NCI-H1694 treated with DMSO at 0.1 percent for 48 hours (cell line): ENCODE measurements at places on chromosomes 3 and 15.

- DNase-seq, result no peak
Measured at GRCh38 chr3:196969134-196969659, 564 bp upstream of the PIGZ start.

- no peak for DNase-seq
Measured at GRCh38 chr3:194395778-194396538, 3.1 kb downstream of the GP5 start.

GRCh38 chr3:81592101-81592500, 169.3 kb downstream of the GBE1 start:
- no peak for DNase-seq

DNA sequence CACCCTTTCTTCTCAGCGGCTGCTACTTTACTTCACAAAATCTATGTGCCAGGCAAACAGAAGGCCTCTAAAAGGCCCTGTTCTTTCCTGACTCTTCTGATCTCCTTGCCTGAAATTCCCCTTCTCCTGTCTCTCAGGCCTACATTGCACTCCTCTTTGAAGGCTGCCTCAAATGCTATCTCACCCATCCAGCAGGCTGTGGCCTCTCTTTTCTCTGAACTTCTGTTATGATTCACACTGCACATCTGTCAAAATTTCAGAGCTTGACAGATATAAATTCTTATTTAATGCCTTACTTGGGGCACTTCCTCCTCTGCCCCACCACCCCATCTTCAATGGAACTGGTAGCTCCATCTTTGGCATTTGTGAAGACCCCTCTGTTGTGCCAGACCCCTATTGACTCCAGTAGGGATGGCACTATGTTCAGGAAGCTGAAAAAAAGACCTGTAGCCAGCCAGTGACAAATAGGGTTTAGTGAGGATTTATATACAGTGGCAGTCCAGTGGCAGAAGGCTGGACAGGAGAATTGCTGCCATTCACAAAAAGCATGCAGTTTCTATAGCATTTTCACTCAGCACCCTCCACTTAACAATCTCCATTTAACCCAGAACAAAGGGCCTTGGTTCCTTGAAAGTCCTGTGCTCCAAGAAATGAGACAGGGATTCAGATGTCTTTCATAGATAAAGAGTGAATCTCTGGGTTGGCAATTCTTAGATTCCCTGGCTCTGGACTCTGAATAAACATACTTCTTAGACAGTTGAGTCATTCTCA, 415.8 kb upstream of the GRM7 start:
- no peak for DNase-seq

GRCh38 chr3:45272828-45273470, 46.9 kb upstream of the TMEM158 start:
- no peak for DNase-seq

DNA sequence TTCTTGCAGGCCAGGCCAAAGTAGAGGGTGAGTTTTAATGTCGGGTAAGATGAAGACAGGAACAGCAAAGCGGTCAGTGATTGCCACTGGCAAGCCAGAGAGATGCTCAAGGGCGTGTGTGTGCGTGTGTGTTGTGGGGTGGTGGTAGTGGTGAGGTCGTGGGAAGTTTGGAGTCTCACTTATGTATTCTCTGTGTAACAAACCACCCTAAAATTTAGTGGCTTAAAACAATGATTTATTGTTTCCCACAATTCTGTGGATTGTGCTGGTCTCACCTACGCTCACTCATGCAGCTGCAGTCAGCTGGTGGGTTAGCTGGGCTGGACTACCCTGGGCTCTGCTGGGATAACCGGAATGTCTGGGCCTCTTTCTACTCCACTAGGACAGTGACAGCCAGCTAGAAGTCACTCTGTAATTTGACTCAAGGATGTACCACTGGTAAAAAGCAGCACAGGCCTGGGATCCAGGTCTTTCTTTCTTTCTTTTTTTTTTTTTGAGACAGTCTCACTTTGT, 50.9 kb upstream of the BHLHE40 start:
- DNase-seq, result no peak

- no peak for DNase-seq
Measured at GRCh38 chr15:81254277-81254915, 57.7 kb downstream of the IL16 start.

DNA sequence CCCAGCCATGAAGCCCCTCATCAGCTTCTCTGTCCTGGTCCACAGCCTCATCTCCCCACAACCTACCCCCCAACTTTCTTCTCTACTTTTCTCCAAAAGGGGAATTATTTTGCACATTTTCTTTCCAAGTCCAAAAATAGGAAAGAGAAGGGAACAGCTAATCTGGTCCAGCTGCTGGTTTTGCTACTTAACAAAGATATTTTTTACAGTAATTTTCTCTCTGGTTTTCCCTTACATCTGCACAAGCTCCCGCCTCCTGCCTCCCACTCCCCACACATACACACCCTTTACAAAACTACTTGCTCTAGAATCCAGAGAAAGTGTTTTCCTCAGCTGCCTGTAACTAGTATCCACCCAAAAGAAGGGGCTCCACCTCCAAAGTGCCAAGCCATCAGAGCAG, 177.2 kb downstream of the POLR2M start:
- DNase-seq, result no peak

DNA sequence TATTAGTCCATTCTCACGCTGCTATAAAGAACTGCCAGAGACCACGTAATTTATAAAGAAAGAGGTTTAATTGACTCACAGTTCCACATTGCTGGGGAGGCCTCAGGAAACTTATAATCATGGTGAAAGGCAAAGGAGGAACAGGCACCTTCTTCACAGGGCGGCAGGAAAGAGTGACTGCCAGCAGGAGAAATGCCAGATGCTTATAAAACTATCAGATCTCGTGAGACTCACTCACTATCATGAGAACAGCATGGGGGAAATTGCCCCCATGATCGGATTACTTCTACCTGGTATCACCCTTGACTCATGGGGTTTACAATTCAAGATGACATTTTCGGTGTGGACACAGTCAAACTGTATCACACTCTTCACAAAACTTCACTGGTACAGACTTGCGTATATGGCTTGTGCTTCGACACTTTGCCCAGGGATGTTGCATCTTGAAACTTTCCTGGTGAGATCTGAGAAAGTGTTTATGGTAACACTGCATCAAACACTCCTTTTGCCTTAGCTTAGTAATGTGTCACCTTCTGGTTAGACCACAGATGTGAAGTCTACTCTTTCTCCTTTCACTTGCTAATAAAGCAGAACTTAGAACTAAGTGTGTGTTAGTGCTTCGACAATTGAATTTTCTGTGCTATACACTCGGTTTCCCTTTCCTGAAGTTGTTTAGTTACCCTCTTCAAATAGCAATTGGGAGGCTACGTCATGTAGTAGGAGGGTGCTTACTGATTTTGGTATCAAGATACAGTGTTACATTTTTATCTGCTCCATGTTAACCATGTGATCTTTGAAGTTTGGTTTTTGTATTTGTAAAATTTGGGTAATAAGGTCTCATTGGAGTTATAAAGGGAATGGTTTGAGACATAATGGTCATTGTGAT, 185.7 kb downstream of the LPP start:
- no peak for DNase-seq

DNA sequence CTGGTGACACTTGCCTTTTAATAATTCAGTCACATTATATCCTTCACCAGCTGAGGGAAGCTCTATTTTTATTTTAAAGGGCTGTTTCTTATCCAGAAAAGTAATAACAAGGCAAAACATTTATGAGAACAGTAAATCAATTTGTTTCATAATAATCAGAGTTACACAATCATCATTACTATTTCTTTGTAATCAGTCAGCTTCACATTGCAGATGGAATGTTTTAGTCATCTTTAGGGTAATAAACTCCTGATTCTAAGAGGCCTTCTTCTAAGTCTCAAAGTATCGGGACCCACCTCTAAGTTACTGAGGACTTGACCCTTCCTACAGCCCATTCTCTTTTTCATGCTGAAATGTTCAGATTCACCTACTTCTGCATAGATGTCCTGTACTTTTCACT, 298.3 kb upstream of the TGFBR2 start:
- no peak for DNase-seq

DNA sequence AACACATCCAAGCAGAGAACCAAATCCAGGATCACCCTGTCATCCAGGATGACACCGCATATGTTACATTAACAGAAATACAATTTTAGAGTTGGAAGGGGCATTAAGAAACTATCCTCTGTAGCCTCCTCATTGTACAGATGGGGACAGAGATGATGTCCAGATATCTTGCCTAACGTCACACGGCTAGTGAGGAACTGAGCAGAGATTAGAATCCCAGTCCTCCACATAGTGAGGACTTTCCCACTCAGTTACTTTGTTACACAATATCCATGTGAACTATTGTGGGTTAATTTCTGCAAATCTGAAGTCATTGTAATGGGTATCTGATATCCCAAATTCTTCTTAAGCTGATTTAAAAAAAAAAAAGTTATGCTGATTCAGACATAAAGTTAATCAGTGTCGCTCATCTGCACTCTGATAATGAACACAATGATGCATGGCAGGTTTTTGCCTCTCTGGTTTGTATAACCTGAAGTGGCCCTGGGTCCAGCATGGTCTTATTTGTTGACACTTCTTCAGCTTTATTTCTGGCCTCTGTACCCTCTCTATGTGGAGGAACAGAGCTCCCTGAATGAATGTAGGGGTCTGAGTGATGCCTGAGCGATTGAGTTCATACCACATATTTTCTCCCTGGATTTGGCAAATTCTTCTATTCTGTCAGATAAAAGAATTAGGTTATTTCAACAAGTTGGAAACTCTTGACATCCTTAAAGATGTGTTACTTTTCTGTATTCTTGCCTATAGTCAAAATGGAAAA, 76.0 kb upstream of the LIMD1 start:
- no peak for DNase-seq

- no peak for DNase-seq
Measured at GRCh38 chr3:34256021-34256420, 457.6 kb downstream of the PDCD6IP start.

- no peak for DNase-seq
Measured at GRCh38 chr3:95387242-95388021, 1324.6 kb downstream of the NSUN3 start.

GRCh38 chr15:67331676-67332075, 77.1 kb downstream of the IQCH start:
- DNase-seq, result no peak

- DNase-seq, result no peak
Measured at GRCh38 chr3:129378949-129379348, 49.5 kb downstream of the EFCAB12 start.

GRCh38 chr15:49296258-49296657, 126.2 kb downstream of the GALK2 start:
- DNase-seq, result no peak

DNA sequence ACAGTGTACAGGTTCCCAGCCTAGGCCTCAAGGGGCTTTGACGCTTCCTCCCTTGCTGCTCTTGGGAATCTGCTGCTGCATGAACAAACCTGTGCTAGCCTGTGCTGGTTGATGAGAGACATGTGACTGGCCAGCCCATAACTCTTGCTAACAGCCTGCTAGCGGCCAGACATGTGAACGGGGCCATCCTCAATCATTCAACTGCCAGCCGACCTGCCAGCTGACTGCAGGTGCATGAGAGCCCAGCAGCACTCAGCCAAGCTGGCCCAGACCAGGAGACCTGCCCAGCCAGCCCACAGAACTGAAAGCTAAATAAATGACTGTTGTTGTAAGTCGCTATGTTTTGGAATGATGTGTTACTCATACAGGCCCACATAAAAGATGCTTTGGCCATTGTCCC, 82.4 kb upstream of the DLG1 start:
- no peak for DNase-seq

DNA sequence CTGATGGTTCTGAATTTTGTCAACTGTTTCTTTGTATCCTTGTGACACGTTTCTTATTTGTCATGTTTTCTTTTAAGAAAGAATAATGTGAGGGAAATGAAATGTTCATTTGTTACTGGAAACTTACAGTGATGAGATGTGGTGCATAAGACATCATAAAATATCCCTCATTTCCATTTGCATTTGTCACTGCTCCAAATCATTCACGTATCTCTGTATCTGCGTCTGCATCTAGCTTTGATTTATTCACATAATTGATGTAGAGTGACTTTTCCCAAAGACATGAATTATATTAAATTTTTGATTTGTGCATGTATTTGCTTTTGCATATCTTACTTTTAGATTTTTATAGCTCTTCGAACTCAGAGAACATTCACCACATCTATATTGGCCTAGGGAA, 66.8 kb downstream of the CHL1 start:
- DNase-seq, result no peak

- DNase-seq, result no peak
Measured at GRCh38 chr3:184378651-184379357, 797 bp upstream of the THPO start.

DNA sequence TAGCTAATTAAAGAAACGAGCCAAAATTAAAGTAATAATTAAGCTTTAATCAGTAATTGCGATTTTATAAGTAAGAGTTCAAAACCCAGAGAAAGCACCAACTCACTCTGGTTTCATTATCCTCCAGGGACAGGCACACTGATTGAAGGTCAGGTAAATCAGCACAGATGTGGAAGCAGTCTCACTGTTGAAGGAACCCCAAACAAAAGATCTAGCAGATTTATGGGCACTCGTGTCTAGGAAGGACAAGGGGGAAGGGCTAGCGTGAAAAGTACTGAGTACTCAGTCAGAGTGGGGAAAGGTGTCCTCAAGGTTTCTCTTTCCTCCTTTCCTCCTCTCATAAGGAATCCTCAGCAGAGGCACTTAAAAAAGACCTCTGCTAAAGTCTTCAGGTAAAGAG, 320.1 kb downstream of the PYDC2 start:
- DNase-seq, result no peak

GRCh38 chr3:139917226-139917785, 17.7 kb upstream of the CLSTN2 start:
- no peak for DNase-seq

DNA sequence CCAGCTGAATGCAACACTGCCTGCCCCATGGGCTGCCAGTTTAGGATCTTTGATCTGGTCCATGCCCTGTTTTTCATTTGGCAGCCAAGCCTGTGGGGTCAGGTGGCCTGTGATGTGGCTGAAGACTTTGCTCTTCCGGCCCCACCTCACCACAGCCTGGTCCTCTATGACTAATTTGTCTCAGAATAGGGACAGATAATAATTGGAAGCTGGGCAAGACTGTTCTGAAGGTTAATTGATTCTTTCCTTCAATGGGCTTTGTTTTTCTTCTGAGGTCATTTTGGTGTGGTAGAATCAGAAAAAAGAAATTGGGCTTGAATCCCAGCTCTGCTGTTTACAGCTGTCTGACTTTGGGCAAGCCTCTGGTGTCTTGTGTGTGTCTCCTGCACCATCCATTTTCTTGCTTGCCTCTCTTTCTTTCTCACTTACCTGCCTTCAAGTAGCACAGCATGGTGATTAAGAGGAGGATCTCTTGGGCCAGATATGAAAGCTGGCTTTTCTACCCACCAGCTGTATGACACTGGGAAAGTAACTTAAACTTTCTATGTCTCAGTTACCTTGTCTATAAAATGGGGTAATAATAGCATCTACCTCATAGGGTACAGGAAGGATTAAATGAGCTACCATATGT, 24.2 kb downstream of the ABHD2 start:
- DNase-seq, result no peak
